NCI-H2081 treated with DMSO at 0.1 percent for 48 hours (cell line): ENCODE measurements at places on chromosomes 3 and 15.

DNA sequence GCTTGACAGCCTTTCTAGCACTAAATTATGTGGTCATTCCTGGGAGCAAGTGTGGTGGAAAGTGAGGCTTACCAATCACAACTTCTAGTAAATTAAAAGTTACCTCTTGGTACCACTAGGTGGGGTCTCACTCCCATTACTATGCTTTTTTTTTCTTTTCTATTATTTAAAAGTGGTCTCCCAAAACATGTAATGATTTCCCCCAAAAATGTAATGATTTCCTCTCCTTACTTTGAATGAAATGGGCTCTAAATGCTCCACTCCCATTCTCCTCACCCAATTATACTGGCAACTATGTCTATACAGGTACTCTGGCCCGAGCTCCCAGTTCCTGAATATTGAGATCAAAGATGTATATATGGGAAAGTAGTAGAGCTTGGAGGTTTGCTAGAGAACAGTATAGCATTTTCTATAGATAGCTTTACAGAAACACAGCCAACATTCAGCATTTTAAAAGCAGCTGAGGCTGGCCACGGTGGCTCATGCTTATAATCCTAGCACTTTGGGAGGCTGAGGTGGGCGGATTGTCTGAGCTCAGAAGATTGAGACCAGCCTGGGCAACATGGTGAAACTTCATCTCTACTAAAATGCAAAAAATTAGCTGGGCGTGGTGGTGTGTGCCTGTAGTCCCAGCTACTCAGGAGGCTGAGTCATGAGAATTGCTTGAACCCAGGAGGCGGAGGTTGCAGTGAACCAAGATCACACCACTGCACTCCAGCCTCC lies 70.9 kb downstream of the DCUN1D1 start:
- DNase-seq = peak; percentile 28

DNA sequence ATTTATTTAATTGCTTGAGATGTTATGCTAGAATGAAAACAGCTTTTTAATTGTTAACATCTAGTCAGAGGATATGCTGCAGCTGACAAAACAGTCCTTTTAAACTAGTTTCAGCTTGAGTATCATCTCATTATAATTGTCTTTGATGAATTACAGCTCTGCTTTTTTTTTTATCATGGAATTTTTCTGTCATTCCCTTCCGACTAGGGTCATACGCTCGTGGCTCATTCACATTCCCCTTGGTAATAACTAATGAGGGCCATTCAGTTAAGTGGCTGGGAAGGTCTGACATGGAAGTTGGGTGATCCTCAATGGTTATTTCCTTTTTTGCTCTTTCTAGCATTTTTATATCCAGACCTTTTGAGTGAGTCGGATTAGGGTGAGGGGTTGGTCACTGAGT lies 77.0 kb downstream of the PGPEP1L start:
- DNase-seq = no peak

DNA sequence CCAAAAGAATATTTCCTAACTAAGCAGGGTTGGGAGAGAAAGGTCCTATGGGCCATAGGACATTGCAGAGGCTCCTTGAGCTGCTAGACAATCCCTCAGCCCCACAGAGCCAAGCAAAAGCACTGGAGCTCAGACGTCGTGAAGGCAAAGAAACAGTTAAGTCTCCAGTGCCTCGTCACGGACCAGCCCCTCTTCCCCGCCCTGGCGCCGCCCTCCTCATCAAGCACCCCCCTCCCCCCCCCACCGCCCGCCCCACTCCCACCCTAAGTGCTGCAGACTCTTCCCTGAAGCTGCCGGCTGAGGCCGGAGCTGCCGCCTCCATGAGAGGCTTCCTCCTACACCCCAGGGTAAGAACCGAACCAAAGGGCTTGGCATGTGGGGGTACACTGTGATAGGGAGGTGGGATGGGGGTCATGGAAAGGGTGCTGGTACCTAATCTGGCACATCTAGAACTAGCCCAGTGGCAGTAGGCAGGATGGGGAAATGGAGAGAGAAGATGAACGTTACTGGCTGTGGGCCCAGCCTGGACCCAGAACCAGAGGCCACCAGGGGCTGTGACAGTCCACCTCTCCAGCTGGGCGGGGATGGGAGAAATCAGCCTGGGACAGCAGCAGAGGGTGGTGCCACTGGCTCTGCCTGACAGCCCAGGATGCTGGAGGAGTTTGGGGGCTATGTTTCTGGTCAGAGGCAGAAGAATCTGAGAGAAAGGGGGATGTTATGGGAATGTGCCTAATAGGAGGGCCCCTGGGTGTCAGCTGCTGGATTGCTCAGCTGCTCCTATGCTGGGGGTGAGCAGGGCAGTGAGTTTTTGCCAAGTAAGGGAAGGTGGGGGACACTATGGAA lies at the start of gene MAP1A:
Gene MAP1A, plus strand, starts transcription at position 255 of the 843 bp plus-strand sequence. CDS start 3,866 bp downstream, outside the sequence.
- DNase-seq = no peak

DNA sequence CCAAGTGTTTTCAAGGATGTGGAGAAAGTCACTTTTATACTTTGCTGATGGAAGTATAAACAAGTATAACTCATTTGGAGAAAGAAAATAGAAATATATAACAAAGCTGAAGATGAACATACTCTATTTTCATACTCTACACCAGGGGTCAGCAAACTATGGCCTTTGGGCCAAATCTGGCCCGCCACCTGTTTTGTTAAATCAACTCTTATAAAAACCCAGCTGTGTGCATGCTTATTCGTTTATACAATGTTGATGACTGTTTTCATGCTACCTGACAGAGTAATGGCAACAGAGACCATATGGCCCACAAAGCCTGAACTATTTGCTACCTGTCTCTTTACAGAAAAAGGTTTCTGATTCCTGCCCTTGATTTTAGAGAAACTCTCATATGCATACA lies 124.0 kb downstream of the NR1D2 start:
- DNase-seq = no peak

DNA sequence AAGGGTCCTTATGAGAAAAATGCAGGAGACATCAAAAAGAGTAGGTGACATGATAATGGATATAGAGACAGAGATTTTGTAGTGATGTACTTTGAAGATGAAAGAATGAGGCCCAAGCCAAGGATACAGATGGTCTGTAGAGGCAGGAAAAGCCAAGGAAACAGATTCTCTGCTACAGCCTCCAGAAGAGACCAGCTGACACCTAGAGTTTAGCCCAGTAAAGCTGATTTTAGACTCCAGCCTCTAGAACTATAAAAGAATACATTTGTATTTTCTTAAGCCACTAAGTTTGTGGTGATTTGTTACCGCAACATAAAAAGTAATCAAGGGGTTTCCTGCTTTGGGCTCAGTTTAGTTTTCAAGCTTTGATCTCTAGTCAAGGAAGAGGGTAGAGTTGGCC lies 64.8 kb downstream of the STRIT1 start:
- no peak for DNase-seq

- no peak for DNase-seq
These were observed 32.9 kb upstream of the CSPG5 start for GRCh38 chr3:47611576-47611975.

- DNase-seq = no peak
These were observed 142.7 kb upstream of the LINGO1 start for GRCh38 chr15:77775373-77775772.

- DNase-seq = no peak
These were observed 237.6 kb downstream of the ITPR1 start for GRCh38 chr3:4730719-4731118.

GRCh38 chr15:68403161-68403941 lies 28.6 kb downstream of the ITGA11 start:
- no peak for DNase-seq

- DNase-seq = peak; percentile 66
These were observed 53.0 kb downstream of the KLHL6 start for GRCh38 chr3:183502237-183503181.

DNA sequence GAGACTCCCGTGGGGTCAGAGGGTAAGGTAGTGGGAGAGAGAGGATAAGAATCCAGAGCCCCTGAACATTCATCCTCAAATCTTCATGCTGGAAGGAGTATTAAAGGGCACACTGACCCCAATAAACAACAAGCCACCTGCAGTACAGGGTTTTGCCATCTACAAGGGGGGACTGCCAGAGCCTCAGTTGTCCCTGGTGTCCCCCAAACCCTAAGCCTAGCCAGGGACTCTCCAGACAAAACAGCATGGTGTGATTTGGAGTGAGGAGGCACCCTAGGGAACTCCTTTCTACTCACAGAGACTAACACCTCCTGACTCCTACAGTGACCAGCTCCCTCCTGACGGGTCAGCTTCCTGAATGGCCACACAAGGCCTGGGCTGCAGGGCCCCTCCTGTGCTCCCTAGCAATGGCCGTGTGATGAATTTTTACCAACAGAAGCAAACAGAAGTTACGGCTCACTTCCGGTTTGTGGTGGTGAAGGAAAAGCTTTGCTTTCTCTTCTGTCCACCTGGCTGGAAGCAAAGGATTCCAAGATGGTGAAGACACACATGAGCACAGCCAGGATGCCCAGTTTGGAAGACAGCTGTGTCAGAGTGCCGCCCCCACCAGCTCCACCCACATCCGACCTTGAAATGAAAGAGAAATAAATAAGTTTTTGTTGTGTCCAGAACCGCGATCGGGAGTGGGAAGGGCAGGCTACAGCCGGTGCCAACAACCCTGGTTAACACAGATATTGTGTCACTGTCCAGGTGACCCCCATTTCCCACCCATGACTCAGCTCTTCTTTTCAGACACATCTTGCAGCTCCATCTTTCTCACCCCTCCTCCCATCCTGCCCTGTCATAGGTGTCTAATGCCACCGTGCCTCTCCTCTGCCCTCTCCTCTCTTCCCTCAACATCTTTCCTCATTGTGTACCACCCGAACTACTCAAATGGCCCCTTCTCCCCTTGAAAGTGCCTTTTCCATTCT lies 69.6 kb upstream of the ATP13A3 start:
- no peak for DNase-seq

GRCh38 chr3:130654091-130654490 lies 92.5 kb downstream of the PIK3R4 start:
- DNase-seq = no peak

DNA sequence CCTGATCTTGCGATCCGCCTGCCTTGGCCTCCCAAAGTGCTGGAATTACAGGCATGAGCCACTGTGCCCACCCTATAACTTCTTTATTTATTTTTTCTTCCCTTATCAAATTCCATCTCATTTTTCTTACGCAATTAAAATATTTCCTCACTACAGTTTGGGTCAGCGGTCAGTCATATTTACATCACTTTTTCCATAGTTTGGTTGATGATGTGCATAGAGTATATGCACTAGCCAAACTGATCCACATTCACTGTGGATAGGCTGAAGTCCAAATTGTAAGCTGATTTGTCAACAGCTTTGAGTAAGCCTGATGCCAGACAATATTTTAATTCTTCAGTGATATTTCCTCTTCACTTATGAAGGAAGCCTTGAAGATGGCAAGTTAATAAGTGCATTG lies 256.3 kb downstream of the TIGIT start:
- DNase-seq = no peak

DNA sequence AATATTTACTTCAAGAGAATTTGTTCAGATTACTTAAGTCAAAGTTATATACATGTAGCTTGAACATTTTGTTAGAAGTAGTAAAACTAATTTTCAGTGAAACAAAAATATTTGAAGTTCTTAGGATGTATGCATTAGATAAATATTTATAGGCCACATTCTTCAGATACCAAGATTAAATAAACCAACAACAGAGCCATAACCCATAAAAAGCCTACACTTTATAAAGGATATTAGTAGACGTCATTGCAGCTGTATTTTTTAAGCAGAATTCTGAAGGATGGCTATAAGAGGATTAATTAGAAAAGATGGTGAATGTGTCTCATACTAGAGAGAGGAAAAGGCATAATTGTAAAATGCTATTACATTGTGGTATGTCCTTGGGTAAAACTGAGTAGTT lies 449.7 kb upstream of the ALCAM start:
- no peak for DNase-seq

- DNase-seq = no peak
These were observed 101.5 kb downstream of the ROBO2 start for GRCh38 chr3:77141423-77141822.

- DNase-seq = no peak
These were observed 24.4 kb downstream of the NR2F2 start for GRCh38 chr15:96354731-96355567.

- DNase-seq = no peak
These were observed 370.4 kb upstream of the CBLB start for GRCh38 chr3:106239195-106239697.

- DNase-seq = no peak
These were observed 33.4 kb downstream of the HRH1 start for GRCh38 chr3:11187681-11188080.

- no peak for DNase-seq
These were observed at the start of gene BOC for GRCh38 chr3:113211330-113212149. BOC (plus strand) TSS chr3:113211557; CDS start chr3:113249803, 38,246 bp downstream.

- no peak for DNase-seq
These were observed 49.8 kb upstream of the PFN2 start for GRCh38 chr3:150020527-150020926.

- no peak for DNase-seq
These were observed 18.8 kb downstream of the NBEAL2 start for GRCh38 chr3:46998121-46998851.

- no peak for DNase-seq
These were observed 4.6 kb downstream of the WDR53 start for GRCh38 chr3:196563721-196564225.

GRCh38 chr15:92463826-92464225 lies 70.1 kb downstream of the ST8SIA2 start:
- DNase-seq = no peak

GRCh38 chr3:113606539-113607218 lies 74.3 kb downstream of the SIDT1 start:
- DNase-seq = no peak

DNA sequence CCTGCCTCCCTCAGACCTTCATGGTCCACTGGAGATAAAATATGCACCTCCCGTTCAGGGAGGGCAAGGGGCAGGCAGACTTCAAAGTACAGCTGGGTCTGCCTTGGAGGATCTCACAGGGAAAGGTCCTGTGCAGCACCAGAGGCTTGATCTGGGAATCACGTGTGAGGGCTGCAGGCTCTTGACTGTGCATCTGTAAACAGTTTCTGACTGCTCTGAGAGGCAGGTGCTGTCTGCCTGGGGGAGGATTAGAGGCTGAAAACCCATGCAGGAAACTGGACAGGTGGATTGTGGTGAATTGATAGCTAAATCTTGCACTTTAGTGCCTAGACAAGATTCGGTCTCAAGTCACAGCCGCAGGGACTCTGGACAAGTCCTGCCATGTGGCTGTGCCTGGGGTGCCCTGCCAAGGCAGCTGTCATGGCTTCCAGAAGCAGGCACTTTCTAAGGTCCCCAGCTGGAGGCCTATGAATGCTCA lies 239.3 kb downstream of the EPHB1 start:
- DNase-seq = no peak

DNA sequence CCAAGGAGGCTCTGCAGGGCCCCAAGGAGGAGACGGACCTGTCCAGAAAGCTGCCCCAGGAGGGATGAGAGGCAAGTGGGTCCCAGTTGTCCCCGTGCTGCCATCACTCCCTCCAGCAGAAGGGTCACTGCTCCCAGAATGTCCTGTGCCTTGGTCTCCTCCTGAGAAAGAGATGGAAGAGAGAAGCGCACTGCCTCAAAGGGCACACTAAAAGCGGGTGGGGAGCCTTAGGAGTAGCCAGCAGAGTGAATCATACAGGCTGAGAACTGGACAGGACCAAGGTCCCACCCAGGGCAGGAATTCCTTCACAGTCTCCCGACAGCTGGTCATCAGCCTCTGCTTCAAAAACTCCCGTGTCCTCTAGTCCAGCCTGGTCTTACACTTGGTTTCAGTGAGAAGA lies 4.6 kb downstream of the THPO start:
- DNase-seq = no peak
